Vagina (tissue), 2 donors: ENCODE measurements at places on chromosomes 3 and 15. TPM values are rescaled to one million over a fixed set of nuclear protein-coding genes. Genes with fewer than 3 reads are reported as not detected.
A peak's percentile ranks its signal among the peaks of the same experiment; 100 is the strongest.

TRIM42 gene
- not detected for total RNA-seq

GRCh38 chr15:59137566-59137965, 32.6 kb downstream of the CCNB2 start:
- no peaks in the 10 kb centered on the region for H3K4me1 ChIP-seq
- no peak overlapping the region for H3K4me3 ChIP-seq
- no peak for DNase-seq

- H3K4me1 ChIP-seq, result peaks cover 20% of the 10 kb centered on the region
- no peak overlapping the region for H3K4me3 ChIP-seq
- peak overlapping the region; percentile 49 for H3K27ac ChIP-seq
- DNase-seq, result no peak
- H3K27me3 ChIP-seq, result no peaks in the 10 kb centered on the region
These were observed 107.0 kb downstream of the IGF2BP2 start for GRCh38 chr3:185717627-185718402.

GRCh38 chr3:120420928-120421551, 29.8 kb downstream of the FSTL1 start:
- no peaks in the 10 kb centered on the region for H3K27me3 ChIP-seq
- peak overlapping the region; percentile 64 for H3K27ac ChIP-seq
- H3K4me3 ChIP-seq, result no peak overlapping the region
- DNase-seq, result no peak
- peaks cover 87% of the 10 kb centered on the region for H3K4me1 ChIP-seq

GRCh38 chr3:103166890-103167289, 732.1 kb downstream of the ZPLD1 start:
- DNase-seq, result no peak
- H3K27me3 ChIP-seq, result no peaks in the 10 kb centered on the region
- H3K4me1 ChIP-seq, result no peaks in the 10 kb centered on the region
- no peak overlapping the region for H3K27ac ChIP-seq
- H3K36me3 ChIP-seq, result no peaks in the 10 kb centered on the region
- H3K4me3 ChIP-seq, result no peak overlapping the region

DNA sequence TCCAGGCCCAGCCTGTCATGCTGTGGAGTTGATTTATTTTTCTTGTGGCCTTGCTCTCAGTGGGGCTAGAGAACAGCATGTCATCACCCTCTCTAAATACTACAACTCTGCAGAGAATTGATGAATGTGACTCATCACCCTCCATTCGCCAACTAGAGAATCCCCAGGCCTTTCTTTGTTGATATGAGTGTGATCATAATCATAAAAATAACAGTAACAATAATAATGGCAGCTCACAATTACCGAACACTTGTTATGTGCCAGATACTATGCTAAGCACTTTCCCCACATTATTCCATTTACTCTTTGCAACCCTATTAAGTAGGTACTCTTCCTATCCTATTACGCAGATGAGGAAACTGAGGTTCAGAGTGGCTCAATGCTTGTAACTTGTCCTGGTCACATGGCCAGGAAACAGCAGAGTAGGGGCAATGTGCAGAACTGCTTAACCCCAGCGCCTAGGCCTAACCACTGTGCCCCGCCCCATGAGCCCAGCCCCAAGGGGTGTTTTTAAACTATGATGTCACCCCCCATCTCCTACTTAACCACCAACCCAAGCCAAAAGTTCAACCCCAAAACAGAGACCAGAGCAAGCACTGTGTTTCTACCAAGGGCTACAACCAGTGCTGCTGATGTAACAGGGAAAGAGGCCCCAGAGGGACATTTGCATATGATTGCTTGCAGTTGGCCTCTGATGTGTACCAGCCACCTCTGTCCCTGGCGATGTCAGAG, 104.5 kb downstream of the ADCY5 start:
- H3K4me1 ChIP-seq, result no peaks in the 10 kb centered on the region
- no peak overlapping the region for H3K4me3 ChIP-seq
- no peak for DNase-seq
- H3K27me3 ChIP-seq, result no peaks in the 10 kb centered on the region

GRCh38 chr3:82144811-82145210, 383.4 kb upstream of the GBE1 start:
- H3K4me1 ChIP-seq, result no peaks in the 10 kb centered on the region
- H3K4me3 ChIP-seq, result no peak overlapping the region
- no peaks in the 10 kb centered on the region for H3K36me3 ChIP-seq
- DNase-seq, result no peak
- H3K27ac ChIP-seq, result no peak overlapping the region

DNA sequence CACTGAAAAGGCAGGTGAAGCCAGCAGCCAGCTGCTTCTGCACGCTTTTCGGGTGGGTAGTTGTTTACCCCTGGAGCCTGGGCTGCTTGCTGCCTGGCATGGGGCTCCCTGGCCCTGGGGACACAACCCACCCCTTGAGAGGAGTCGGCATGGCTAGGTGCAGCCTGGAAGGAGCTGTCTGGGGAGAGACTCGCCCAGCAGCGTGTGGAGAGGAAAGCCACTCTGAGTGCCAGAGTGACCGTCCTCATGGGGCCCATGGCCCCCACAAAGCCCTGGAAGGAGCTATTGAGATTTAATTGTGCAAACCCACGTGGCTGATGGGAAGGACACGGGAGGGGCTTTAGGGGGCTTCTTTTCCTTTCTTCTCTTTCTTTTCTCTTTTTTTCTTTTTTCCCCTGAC, 137.5 kb downstream of the OPA1 start:
- H3K4me1 ChIP-seq, result no peaks in the 10 kb centered on the region
- no peak overlapping the region for H3K4me3 ChIP-seq
- H3K27ac ChIP-seq, result no peak overlapping the region
- no peaks in the 10 kb centered on the region for H3K36me3 ChIP-seq

KLHL40 gene
- total RNA-seq, result not detected

ZKSCAN7 gene
- total RNA-seq, result 2.7 TPM

- no peaks in the 10 kb centered on the region for H3K27me3 ChIP-seq
- peaks cover 25% of the 10 kb centered on the region for H3K4me1 ChIP-seq
- H3K4me3 ChIP-seq, result peak overlapping the region; percentile 72
- peak overlapping the region; percentile 91 for H3K27ac ChIP-seq
- no peak for DNase-seq
These were observed 9.1 kb upstream of the GNAI2 start for GRCh38 chr3:50226888-50227389.

DNA sequence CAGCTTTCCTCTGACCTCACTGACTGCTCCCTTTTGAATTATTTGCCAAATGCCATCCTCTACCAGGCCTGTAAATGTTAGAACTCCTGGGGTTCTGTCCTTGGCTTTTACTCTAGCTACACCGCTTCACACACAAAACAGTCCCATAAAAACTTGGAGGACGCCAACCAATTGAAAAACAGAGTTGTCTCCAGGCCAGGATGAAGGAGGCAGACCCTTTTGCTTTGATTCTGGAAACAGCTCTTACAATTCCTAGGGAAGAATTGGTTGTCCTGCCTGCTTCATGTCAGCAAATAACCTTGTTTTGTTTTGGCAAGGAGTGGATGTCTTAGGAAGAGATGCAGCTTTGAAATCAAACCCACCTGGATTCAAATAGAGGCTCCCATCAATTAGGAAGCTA, 375.5 kb downstream of the UNC13C start:
- DNase-seq, result no peak
- no peak overlapping the region for H3K27ac ChIP-seq
- H3K27me3 ChIP-seq, result no peaks in the 10 kb centered on the region
- no peaks in the 10 kb centered on the region for H3K36me3 ChIP-seq
- no peaks in the 10 kb centered on the region for H3K4me1 ChIP-seq
- no peak overlapping the region for H3K4me3 ChIP-seq

GRCh38 chr3:69458803-69459365, 73.0 kb upstream of the FRMD4B start:
- DNase-seq, result no peak
- H3K27me3 ChIP-seq, result no peaks in the 10 kb centered on the region
- H3K4me1 ChIP-seq, result no peaks in the 10 kb centered on the region
- no peak overlapping the region for H3K27ac ChIP-seq
- H3K36me3 ChIP-seq, result no peaks in the 10 kb centered on the region

- H3K4me3 ChIP-seq, result no peak overlapping the region
- no peaks in the 10 kb centered on the region for H3K27me3 ChIP-seq
- DNase-seq, result no peak
These were observed 136.2 kb downstream of the EPHB1 start for GRCh38 chr3:134931045-134931785.

GATM gene
- total RNA-seq, result 50.1 TPM

DNA sequence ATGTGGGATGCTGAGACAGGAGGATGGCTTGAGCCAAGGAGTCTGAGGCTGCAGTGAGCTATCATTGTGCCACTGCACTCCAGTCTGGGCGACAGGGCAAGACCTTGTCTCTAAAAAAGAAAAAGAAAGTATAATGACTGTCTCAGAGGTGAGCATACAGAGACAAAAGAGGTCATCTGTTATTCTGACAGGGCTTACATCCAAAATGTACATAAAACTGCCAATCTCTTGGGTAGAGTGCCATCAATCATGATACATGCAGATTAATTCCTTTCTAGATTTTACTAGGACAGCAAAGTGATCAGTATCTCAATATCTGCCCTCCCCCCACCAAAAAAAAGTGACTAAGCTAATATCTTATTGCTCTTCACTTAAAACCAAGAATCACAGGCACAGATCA, 41.0 kb downstream of the RFX7 start:
- H3K4me3 ChIP-seq, result no peak overlapping the region
- no peak for DNase-seq
- H3K27ac ChIP-seq, result no peak overlapping the region
- no peaks in the 10 kb centered on the region for H3K27me3 ChIP-seq

PLCB2 gene
- 14.0 TPM for total RNA-seq

DNA sequence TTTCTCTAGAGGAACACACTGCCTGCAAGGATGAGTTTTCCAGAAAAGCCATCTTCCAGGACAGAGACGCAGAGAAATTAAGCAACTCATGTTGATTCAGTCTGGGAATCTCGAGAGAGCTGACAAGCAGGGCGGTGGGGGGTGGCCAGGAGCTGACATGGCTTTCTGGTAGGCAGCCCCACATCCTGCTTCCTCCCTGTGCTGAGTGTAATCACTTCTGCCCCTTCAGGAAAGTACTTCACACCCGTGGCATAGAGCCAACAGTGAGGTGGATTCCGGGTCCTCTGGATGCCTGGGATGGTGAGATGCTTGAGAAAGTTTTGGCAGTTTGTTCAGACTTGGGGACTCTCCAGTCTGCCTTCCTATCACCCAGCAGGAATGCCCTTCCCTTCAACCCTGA, 221.1 kb downstream of the SLCO3A1 start:
- H3K4me3 ChIP-seq, result no peak overlapping the region
- no peaks in the 10 kb centered on the region for H3K27me3 ChIP-seq
- DNase-seq, result no peak
- no peaks in the 10 kb centered on the region for H3K36me3 ChIP-seq
- H3K4me1 ChIP-seq, result peaks cover 57% of the 10 kb centered on the region

- no peaks in the 10 kb centered on the region for H3K36me3 ChIP-seq
- H3K27me3 ChIP-seq, result no peaks in the 10 kb centered on the region
- H3K4me1 ChIP-seq, result peaks cover 10% of the 10 kb centered on the region
- no peak overlapping the region for H3K27ac ChIP-seq
- no peak for DNase-seq
These were observed 1.0 kb downstream of the MYLK start for GRCh38 chr3:123883111-123883510.

- H3K27ac ChIP-seq, result no peak overlapping the region
- DNase-seq, result no peak
- no peaks in the 10 kb centered on the region for H3K36me3 ChIP-seq
- H3K4me3 ChIP-seq, result no peak overlapping the region
- H3K27me3 ChIP-seq, result no peaks in the 10 kb centered on the region
- H3K4me1 ChIP-seq, result no peaks in the 10 kb centered on the region
These were observed 36.0 kb upstream of the IDH2 start for GRCh38 chr15:90138071-90138833.
